Forelimb muscle (tissue), 1 donor: ENCODE measurements at places on chromosomes 12 and 14. TPM values are rescaled to one million over a fixed set of nuclear protein-coding genes. Genes with fewer than 3 reads are reported as not detected.

MIP gene
- polyA plus RNA-seq, result 0.35 TPM

IFT81 gene
- 16.7 TPM for polyA plus RNA-seq

SOAT2 gene
- 0.11 TPM for polyA plus RNA-seq

KCNC2 gene
- 0.38 TPM for polyA plus RNA-seq

SYNE3 gene
- 9.2 TPM for polyA plus RNA-seq

SLCO1B1 gene
- polyA plus RNA-seq, result not detected

VRTN gene
- 0.05 TPM for polyA plus RNA-seq

ALX1 gene
- not detected for polyA plus RNA-seq

SLC25A21 gene
- polyA plus RNA-seq, result 1.2 TPM

DNA sequence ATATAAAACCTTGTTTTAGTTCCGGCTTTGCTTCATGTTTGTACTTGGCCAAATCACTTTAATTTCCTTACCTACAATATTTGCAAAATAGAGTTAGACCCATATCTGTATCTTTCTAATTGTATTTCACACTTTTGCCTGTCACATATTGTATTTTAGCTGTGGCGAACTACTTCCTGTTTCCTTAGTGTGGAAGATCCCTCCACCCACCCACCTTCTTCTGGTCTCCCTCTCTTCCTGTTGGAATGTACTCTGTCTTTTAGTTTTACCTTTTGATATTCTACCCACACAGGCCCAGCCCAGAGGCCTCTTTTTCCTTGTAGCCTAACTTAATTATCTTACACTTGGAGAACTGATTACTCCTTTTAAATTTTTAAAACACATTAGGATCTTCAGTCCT lies 78.2 kb downstream of the SCN8A start:
- DNase-seq, result no peak

- no peak for DNase-seq
These were observed 895.6 kb downstream of the SLC6A15 start for GRCh38 chr12:84016956-84017355.

DNA sequence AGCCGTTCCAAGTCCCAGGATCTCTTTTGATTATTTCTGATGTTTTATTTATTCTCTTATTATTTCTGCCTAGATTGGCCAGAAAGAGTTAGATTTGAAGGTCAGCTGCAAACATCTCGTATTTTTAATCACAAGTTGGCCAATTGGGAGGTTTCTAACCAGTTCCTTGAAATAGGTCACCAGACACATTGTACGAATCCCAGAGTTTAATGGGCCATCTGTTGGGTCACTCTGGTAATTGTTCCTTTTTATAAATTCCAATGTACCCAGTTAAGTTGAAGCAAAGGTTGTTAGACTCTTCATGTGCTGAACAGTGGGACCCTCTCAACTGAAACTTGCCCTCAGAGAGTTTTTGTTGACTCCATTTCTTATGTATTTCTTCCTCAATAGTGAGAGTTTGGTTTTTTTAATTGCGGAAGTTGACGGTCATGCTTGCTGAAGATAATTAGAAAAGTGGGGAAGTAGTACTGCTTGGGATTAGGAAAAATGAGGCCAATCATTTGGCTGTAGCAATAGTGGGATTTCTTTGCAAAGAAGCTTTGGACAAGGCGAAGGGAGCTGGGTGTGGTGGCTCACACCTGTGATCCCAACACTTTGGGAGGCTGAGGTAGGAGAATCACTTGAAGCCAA lies 382.7 kb upstream of the RGS6 start:
- no peak for DNase-seq

- DNase-seq, result no peak
These were observed 369 bp downstream of the DEPDC4 start for GRCh38 chr12:100266585-100266834.

GRCh38 chr14:75331471-75331870 lies 52.8 kb downstream of the FOS start:
- no peak for DNase-seq

DNA sequence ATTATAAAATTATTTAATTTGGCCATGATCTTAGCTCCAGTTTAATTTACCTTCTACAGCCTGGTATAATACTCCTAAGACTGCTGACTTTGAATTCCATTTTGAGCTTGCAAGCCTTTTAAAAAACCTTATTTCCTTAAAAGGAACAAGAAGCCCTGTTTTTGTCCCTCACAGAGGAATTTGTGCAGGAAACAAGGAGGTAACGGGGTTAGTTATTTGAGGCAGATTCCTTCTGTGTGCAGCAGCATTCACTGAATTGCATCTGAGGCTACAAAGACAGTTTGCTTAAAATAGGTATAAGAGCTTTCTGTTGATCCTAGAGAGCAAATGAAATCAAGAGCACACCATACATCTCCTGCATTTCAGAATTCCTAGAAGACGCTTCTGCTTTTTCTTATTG lies 403.3 kb upstream of the PRICKLE1 start:
- DNase-seq, result no peak

DNA sequence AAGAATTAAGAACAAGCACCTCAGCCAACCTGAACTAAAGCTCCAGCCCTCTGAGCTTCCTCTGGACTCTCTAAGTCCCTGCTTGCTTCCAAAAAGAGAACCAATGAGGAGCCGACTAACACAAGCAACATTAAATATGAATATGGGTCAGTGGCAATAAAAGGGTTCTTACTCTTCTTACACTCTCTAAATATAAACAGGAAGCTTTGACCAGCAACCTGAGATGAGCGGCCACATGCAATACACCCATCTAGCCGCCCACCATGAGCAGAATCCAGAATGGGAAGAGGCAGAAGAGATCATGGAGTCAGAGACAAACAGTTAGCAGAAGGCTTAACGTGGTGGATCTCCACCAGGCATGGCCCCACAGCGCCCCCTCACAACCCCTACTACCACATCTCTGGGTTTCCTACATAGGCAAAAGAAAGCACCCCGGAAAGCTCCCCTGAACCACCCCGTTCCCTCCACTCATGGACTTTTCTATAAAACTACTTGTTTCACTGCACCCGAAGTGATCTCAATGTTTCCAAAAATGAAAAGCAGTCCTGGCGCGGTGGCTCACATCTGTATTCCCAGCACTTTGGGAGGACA lies 59.4 kb downstream of the TTC7B start:
- no peak for DNase-seq

DNA sequence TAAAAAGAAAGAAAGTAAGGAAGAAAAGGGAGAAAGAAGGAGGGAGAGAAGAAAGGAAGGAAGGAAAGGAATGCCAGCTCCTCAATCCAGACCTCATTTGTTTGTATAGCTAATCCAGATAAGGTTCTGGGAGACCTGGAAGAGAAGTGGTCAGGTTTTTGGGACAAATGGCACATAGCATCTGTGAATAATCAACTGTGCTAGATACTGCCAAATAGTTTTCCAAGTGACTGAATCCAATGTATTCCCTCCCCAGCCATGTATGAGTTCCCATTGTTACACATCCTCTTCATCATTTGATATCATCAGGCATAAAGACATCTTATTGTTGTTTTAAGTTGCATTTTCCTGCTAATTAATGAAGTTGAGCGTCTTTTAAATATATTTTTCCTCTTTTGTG lies 18.6 kb upstream of the PTGR2 start:
- DNase-seq, result no peak

GRCh38 chr12:33187409-33187808 lies 252.2 kb downstream of the SYT10 start:
- DNase-seq, result no peak

DNA sequence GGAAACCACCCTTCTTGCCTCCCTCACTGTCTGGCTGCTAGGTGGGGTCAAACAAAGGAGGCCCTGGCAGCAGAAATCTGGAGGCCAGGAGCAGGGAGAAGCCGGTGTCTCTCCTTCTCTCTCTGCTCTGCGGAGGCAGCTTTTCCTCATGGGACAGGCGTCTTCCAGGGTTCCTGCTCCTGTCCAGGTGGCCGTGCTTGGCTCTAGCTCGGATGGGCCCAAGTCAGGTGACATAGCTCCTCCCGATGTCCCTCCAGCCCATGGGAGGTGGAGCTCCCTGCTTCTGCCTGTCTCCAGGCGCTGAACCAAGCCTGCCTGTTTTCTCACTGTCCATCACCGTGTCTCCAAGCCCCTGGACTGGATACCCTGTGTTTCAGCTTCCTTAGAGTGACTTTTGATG lies 30.5 kb upstream of the FZD10 start:
- no peak for DNase-seq

DNA sequence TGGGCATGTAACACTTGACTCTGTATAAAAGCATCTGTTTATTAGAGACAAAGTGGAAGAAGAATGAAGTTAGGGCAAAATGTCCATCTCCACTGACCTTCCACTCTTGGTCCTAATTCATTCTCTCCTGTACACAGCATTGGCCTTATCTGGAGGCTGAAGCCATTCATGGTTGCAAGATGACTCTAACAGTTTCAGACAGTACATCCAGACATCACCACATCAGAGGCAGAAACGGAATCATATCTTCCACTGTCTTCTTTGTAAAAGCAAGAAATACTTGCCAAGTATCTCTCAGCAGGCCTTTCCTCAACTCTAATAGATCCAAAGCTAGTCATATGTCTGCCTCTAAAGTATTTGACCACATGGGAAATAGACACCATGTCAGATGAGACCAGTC lies 41.1 kb downstream of the PTHLH start:
- no peak for DNase-seq

DNA sequence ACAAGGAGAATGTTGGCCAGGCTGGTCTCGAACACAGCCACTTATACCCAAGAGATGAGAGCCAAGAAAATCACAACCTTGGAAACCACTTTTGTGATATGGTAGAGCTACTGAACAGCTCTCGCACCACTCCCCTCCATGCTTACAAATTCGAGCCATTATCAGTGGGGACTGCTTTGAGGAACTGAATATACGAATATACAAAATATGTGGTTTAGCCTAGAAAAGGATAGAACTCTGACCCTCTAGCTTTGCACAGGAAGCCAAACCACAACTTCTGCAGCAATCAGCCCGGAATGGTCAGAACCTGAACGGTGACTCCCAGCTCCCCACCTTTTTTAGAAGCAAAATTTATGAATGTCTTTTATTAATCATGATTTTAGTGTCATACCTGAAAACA lies 129.8 kb upstream of the TMEM132C start:
- DNase-seq, result no peak

DNA sequence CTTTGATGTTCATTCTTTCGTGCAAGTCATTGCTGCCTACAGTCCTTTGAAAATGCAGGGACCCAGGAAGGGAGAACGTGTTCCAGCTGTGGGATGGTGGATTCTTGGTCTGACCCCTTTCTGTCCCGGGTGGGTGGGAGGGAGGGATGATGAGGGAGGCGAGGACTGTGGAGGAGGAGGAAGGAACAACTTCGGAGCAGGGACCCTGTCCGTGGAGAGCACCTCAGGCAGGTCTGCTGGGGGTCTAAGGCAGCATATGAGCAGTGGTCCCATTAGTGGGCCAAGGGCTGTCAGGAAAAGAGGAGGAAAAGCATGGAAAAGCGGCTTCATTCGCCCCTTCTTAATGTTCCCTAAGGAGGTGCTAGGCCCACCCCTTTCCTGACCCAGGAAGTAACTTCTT lies 36.0 kb downstream of the CACNA2D4 start:
- no peak for DNase-seq

DNA sequence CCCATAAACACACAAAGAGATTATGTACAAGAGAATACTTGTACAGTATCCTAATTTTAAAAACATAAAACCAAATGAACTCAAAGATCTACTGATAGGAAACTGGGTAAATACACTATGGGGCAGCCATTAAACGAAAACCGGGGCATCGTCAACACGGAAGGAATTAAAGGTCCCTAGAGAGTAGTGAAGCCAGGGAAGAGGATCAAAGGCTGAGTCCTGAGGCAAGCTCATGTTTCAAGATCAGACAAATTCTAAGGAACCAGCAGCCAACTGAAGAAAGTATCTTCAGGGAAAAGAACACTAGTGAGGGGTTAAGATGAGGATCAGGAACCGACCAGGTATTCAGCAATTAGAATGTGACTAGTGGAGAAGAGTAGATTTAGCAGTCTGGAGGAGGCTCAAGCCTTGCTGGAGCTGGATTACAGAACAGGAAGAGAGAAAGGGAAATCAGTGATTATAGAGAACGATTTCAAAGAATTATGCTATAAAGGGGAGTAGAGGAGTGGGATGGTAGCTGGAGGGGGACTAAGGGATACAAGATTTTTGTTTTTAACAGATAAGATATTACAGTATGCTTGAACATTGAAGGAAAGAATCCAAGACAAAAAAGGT lies 23.7 kb downstream of the SEL1L start:
- no peak for DNase-seq

DNA sequence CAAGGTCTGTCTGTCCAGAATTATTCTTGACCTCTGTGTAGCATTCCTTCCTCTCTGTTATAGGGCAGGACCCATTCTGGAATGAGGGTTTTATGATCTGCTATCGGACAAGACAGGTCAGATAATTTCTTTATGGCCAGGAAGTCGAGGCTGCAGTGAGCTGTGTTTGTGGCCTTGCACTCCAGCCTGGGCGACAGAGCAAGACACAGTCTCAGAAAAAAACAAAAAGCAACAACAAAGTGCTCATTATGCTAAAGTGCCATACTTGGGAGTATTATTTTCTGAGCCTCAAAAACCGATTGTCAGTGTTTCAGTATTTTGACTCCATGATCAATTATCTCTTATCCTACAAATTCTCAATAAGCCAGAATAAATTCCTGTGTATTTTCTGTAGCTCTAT lies 4.1 kb downstream of the CIPC start:
- no peak for DNase-seq

GRCh38 chr14:76112889-76113624 lies 38.7 kb upstream of the GPATCH2L start:
- DNase-seq, result no peak

GRCh38 chr12:88895634-88896033 lies 315.4 kb upstream of the KITLG start:
- DNase-seq, result no peak

GRCh38 chr14:50530794-50531365 lies 1.5 kb downstream of the MAP4K5 start:
- DNase-seq, result no peak

GRCh38 chr14:64232095-64232838 lies 61.9 kb downstream of the ESR2 start:
- no peak for DNase-seq

GRCh38 chr12:118959985-118960560 lies 21.3 kb upstream of the SRRM4 start:
- DNase-seq, result no peak

- DNase-seq, result no peak
These were observed 24.1 kb downstream of the ANKRD13A start for GRCh38 chr12:110023059-110023980.

GRCh38 chr14:58848365-58848764 lies 210.6 kb downstream of the DACT1 start:
- DNase-seq, result no peak

GRCh38 chr14:104362761-104363605 lies 216.6 kb upstream of the C14orf180 start:
- no peak for DNase-seq

GRCh38 chr12:52774629-52775250 lies 2.4 kb downstream of the KRT76 start:
- DNase-seq, result no peak

- no peak for DNase-seq
These were observed 83.6 kb upstream of the HECTD1 start for GRCh38 chr14:31291210-31291609.

- no peak for DNase-seq
These were observed 281.7 kb upstream of the AMIGO2 start for GRCh38 chr12:47361389-47362021.

- DNase-seq, result no peak
These were observed 459.2 kb downstream of the RAD51B start for GRCh38 chr14:68278576-68279436.
